Stimulated activated CD8-positive, alpha-beta memory T cell treated with anti-CD3 and anti-CD28 coated beads, Interleukin-4, amount 100 ng/mL, for 4 hours (primary cell): ENCODE measurements at places on chromosomes 1 and 21.

DNA sequence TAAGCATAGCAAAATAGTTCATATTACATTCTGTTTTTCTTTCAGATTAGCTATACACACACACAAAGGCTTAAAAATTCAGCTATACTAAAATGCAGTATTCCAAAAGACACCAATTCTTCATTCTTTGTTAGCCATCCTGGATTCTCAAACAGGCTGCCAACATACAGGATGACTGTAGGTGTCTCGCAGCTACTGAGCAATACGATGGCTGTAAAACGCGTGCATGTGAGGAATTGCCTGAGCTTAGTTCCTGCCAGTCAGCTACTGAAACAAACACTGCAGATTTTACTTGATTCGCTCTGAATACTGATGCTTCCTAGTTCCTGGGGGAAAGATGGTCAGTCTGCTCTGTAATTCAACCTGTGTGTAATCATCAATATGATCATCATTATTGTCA, 24.7 kb upstream of the HMGN1 start:
- DNase-seq = no peak

- no peak for DNase-seq
Observed at GRCh38 chr1:21552715-21553114, 43.5 kb downstream of the ALPL start.

GRCh38 chr1:178086766-178087165, 7.1 kb upstream of the RASAL2 start:
- DNase-seq = no peak

GRCh38 chr1:223845037-223845809, 524 bp downstream of the TP53BP2 start:
- peak; percentile 34 for DNase-seq

- DNase-seq = no peak
Observed at GRCh38 chr1:175353066-175353465, 160.5 kb upstream of the KIAA0040 start.

GRCh38 chr1:231605149-231606100, 21.2 kb upstream of the DISC1 start:
- DNase-seq = no peak

- no peak for DNase-seq
Observed at GRCh38 chr1:98496256-98496995, 165.1 kb upstream of the SNX7 start.

DNA sequence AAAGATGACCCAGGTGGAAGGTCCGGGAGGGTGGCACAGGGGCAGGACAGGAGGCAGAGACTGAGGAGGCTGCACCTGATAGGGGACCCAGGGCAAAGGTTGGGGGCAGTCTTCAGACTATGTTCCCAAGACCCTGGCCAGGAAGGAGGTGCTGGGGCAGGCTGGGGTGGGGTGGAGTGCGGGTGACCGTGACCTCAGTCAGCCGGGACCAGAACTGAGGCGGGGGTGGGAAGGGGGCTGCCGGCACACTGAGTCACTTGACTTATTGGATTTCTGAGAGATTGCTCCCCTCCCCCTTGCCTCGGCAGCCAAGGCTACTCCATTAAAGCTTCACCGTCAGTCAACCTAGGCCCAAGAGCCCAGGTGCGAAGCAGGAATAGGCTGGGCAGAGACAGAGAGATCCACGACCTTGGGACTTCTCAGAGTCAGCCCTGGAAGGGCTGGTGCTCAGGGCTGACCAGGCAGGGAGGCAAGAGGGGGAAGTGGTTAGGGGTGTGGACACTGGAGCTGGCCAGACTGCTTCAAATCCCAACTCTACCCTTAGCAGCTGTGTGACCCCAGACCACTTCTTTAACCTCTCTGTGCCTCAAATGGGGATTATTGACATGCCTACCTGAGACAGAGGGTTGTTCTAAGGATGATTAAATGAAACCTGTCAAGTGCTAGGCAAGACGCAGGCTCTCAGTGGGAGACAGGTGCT, 47.9 kb upstream of the LAPTM5 start:
- no peak for DNase-seq

DNA sequence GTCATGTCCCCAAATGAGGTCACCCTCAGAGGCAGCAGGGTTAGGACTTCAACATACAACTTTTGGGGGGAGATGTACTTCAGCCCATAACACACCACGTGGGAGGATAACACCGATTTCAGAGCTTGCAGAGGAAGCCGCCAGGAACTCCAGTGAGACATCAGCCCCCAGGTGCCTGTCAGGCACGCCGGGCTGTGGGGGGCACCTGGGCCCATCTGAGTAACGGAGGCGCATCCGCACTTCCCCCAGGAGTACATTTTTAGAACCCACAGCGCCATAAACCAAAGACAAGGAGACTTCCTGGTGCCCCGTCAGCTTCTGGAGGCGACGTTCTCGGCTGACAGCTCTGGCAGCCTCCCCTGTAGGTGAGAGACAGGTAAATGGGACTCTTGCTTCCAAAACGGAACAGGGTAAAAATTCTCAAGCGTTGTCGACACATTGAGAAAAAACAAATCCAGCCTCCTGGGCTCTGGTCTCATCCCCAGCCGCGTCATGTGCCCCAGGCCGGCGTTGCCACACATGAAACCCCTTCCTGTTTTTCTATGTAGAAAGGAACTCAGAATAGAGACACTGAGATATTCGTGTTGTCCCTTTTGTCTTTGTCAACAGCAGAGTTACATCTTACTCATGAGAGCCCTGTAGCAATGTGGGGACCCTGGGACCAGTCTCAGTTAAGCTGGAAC, 93.3 kb downstream of the PDE9A start:
- DNase-seq = peak; percentile 4

GRCh38 chr1:40980453-40981121, 1.1 kb downstream of the CTPS1 start:
- DNase-seq = peak; percentile 9

- no peak for DNase-seq
Observed at GRCh38 chr21:39451332-39452206, at the start of gene SH3BGR. Gene SH3BGR (plus strand): TSS chr21:39451970. CDS start chr21:39452097, 127 bp downstream.

DNA sequence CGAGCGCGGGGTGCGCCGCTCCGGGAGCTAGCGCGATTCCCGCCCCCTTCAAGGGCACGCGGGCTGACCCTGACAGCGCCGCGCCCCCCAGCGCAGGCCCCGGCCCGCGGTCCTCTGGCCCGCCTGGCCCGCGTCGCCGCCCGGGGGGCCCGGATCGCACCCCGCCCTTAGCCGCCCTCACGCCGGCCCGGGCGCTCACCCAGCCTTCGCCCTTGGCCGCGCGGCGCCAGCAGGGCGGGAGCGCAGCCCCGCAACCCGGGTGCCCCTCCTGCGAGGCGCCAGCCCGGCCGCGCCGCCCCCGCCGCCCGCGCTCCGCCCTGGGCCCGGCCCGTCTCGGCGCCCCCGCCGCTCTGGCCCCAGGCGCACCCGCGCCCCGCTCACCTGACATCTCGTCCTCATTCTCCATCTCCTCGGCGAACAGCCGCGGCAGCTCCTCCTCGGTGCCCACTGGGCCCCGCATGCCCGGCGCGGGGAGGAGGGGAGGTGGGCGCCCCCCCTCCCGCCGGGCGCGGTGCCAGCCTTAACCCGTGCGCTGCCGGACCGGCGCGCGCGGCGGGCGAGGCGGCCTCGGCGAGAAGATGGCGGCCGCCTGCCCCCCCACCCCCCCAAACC, 451 bp downstream of the CHD5 start:
- no peak for DNase-seq

GRCh38 chr1:208433086-208433485, 188.9 kb upstream of the PLXNA2 start:
- no peak for DNase-seq

DNA sequence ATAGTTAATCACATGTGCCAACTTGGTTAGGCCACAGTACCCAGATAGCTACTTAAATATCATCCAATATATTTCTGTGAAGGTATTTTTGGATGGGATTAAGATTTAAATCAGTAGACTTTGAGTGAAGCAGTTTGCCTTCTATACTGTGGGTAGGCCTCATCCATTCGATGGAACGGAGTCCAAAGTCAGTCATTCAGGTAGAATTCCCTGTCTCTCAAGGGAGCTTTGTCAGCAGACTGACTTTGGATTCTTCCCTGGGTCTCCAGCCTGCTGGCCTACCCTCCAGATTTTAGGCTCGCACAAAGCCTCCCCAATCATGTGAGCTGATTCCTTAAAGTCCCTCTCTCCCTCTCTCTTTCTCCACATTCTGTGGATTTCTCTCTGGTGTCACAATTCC, 145.1 kb upstream of the MAGI3 start:
- DNase-seq = no peak

GRCh38 chr1:57013522-57013921, 47.7 kb upstream of the C8B start:
- DNase-seq = no peak

- no peak for DNase-seq
Observed at GRCh38 chr1:119080586-119080985, 59.9 kb downstream of the WARS2 start.

- no peak for DNase-seq
Observed at GRCh38 chr1:74780594-74780993, 47.6 kb downstream of the TYW3 start.

GRCh38 chr1:7233237-7233540, 447.9 kb downstream of the CAMTA1 start:
- DNase-seq = no peak

- DNase-seq = no peak
Observed at GRCh38 chr1:236489710-236490377, 33.9 kb upstream of the LGALS8 start.

DNA sequence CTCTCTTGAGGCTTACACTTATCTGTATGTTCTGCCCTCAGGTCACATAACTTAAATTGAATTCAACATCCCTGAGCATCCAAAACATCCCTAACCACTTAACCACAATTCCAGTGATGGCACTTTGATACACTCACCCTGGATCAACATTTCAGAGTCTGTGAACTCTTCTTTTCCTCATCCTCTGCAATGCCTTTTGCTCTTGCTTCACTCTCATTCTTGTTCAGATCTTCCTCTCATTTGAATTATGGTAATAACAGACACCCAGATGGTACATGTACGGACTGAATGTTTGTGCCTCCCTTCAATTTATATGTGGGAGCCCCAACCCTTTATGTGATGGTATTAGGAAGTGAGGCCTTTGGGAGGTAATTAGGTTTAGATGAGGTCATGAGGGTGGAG, 33.4 kb downstream of the PTGER3 start:
- DNase-seq = no peak

GRCh38 chr1:110285316-110285715, 53.9 kb upstream of the RBM15 start:
- DNase-seq = no peak

DNA sequence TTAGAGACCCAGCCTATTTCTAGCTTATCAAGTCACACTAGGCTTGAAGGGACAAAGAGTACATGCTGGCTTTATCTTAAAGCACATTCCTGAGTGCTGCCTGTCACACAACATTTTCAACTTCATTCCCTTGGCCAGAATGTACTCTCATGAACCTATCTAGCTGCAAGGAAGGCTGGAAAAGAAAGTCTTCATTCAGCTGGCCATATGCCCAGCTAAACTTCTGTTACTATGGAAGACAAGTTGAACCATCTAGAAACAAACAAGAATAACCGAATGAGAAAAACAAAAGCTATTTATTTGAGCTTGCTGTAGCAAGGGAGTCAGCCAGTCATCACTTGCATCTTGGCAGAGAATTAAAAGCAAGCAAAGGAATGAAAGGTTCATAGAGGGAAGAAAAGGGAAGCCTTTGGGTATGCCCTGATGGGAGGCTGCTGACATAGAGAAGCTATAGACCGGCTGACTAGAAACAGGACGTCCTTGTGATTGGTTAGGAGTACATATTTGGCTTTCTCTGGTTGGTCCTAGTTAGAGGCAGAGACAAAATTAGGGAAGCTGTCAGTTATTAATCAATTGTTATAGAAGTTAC, 108.4 kb downstream of the NEK7 start:
- no peak for DNase-seq

DNA sequence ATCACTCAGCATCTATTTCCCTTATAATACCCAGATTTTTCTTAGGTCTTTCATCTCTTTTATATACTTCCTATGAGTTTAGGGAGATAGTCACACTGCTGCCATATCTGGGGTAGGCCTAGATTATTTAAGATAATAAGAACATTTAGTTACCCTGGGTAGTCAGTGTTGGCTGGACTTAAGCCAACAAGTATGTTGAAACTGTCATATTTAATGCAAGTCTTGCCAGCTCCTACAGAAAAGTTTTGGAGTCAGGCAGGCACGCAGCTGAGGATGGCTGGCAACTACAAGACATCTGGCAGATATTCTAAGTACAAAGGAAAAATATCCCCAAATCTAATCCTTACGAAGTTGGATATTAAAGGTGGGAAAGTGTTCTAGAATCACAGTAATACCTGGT, 19.2 kb upstream of the DEPDC1 start:
- DNase-seq = no peak

DNA sequence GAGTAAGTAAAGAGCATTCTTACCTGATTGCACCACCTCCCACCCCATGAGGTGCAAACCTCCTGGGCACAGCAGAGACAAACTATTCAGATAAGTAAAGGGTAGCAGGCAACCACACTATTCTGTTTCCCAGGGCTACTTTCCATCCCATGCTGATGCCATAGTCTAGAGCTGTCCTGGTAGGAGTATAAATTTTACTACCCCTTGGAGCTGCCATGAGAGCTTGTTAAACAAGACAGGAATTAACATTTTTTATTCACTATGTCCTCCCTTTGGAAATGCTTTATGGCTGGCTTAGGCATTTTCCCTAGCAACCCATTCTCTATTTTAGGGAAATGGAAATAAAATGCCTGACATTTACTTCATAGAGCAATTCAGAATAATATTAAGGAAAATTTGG, 324.6 kb upstream of the USP25 start:
- no peak for DNase-seq
